ENCODE measurements at places on chromosomes 3 and 15.

DNA sequence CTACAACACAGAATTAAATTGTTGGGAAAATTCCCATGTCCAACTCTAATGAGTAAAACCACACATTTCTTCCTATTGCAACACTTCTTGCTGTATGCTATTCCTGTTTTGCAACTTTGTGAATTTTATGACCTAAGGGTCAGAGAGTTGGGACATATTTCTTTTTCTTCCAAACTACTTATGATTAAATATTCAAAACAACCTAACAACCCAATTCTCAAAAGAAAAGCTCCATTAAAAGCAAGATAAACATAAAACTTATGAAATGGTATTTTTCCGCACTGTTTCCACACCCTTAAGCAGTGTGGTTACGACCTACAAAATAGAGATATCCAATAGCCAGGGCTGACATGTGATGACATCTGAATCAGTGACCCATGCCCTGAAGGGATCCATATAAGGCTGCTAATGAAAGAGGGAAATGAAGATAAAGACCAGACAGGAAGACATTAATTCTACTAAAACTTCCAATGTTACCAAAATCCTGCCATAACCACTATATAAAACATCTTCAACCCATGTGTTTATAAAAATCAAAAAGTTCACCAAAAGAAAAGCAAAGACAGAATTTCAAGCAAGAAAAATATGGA, 45.6 kb downstream of the DMXL2 start:
- no peak for DNase-seq

DNA sequence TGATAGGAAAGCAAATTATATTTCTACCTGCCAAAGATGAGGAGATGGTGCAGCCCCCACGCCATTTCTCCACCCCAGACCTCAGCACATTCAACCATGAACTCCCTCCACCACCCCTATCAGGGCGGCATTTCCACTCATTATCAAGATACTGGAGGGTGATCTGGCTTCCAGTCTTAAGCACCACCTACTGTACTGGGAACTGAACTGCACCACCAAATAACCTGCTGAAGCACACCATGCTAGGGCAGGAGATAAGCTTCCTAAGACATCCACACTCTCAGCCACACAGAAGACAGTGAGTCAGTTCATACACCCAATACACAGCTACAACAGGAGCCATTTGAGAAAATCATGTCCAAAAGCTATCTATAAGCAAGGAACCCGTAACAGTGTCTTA, 98.8 kb downstream of the FGF7 start:
- DNase-seq: no peak

GRCh38 chr3:113339616-113340244, 101.6 kb downstream of the CFAP44 start:
- DNase-seq: no peak

GRCh38 chr3:126015075-126015474, 46.1 kb downstream of the ROPN1B start:
- no peak for DNase-seq

DNA sequence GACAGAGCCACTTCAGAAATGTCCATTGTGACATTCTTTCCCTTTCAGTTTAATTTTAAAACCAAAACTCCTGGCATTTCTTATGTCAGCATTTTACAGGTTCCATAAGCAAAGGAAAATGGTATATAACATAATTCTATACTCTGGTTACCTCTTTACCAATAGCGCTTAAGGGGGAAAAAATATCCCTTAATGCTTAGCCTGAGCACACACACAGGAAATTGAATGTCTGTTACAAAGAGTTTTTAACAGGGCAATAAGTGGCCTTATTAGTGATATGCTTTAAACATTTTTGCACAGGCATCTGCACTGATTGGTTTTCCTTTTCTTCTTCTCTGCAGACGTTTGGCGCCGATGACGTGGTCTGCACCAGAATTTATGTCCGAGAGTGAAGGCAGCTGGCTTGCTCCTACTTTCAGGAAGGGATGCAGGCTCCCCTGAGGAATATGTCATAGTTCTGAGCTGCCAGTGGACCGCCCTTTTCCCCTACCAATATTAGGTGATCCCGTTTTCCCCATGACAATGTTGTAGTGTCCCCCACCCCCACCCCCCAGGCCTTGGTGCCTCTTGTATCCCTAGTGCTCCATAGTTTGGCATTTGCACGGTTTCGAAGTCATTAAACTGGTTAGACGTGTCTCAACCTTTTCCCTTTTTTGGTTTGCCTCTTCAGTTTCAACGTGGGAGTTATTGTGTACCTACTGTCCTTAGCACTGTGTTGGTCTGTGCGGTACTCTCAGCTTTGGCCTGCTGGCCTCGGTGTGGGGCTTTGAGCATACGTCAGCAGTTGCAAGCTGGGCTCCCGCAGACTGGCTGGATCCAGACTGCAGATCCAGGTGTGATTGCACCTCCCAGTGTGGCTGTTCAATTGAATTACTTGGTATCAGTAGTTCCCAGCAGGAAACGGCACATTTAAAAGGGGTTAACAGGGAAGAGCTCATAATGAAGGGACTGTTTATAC, 7.7 kb downstream of the CRABP1 start:
- DNase-seq: no peak

- no peak for DNase-seq
These were observed 78.5 kb downstream of the OCA2 start for GRCh38 chr15:28020644-28021043.

- no peak for DNase-seq
These were observed 340 bp downstream of the TMEM44 start for GRCh38 chr3:194632809-194633348.

- no peak for DNase-seq
These were observed 74.8 kb downstream of the TMEM39A start for GRCh38 chr3:119388577-119388976.

GRCh38 chr3:23797491-23797890, 8.3 kb upstream of the UBE2E1 start:
- DNase-seq: no peak

DNA sequence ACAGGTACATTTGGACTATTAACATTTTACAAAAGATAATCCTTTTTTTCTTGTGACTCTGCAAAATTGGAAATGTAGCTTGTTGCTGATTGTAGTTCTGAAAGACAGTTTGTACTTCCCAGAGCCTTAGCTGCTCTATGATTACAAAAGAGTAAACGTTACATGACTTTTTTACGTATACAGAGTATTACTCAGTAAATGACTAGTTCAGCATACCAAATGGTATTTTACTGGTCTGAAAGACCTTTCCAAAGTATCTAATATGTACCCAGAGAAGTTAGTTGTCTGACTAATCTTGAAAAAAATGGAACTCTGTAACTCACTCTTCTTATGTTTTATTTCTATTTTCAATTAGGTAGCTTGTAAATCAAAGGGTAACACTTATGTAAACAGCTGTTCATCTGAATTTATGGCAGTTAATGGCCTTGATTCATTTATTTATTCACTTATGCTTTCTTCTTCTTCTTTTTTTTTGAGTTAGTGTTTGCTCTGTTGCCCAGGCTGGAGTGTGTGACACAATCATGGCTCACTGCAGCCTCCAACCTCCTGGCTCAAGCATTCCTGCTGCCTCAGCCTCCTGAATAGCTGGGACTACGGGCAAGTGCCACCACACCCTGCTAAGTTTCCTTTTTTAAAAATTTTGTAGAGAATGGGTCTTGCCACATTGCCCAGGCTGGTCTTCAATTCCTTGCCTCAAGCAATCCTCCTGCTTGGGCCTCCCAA, 151.7 kb downstream of the C3orf38 start:
- no peak for DNase-seq

- DNase-seq: no peak
These were observed 64.0 kb upstream of the ST3GAL6 start for GRCh38 chr3:98699132-98699531.

- DNase-seq: no peak
These were observed 157.5 kb upstream of the HES1 start for GRCh38 chr3:193978486-193978885.

- no peak for DNase-seq
These were observed 530.8 kb upstream of the BCHE start for GRCh38 chr3:166367947-166368533.

- DNase-seq: no peak
These were observed 2.6 kb downstream of the KIF7 start for GRCh38 chr15:89652666-89653065.

GRCh38 chr15:88131937-88132336, 124.6 kb downstream of the NTRK3 start:
- no peak for DNase-seq

DNA sequence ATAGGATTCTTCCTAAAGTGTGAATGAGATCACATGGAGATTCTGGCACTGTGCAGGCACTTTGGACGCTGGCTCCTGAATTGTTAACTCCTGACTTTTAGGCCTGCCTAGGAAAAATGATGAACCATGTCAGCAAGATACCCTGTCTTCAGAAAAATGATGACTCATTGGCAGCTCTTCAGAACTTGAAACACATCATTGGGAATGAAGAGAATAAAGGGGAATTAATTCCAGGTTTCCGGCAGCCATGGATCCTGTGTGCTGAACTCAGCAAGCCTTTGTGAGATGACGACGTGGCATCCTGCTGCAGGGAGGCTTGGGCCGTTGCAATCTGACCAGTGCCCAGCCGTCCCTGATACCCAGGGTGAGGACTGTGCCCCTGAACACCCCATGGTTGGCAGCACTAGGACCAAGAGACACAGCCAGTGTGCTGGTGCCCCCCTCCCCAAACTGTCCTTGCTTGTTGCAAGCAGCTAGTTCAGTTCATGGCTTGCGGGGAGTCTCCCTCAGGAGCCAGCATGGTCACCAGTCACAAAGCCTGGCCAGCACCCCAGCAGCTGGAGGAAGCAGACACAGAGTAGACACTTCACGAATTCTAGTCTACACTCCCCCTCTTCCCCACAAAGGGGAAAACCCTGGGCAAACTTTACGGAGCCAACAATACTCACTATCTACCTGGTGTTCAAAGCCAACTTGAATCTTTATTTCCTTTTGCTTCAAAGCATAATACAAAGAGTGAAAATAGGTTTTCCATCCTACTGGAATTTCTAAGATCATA, 7.8 kb upstream of the LIPC start:
- DNase-seq: no peak

DNA sequence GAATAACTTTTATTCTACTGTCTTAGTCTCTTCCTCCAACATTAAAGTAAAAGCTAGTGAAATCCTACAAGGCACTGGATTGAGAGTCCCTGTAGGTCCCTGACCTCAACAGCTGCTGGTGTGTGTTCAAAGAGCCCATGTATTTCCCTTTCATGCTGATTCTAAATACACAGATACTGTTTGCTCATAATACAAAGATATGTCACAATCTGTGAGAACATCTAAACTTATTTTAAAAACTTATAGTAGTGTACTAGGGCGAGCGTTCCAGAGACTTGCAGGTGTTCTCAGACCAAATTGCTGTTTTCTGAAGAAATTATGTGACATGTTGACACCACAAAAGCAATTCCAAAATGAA, 145.9 kb upstream of the LIPC start:
- DNase-seq: no peak

DNA sequence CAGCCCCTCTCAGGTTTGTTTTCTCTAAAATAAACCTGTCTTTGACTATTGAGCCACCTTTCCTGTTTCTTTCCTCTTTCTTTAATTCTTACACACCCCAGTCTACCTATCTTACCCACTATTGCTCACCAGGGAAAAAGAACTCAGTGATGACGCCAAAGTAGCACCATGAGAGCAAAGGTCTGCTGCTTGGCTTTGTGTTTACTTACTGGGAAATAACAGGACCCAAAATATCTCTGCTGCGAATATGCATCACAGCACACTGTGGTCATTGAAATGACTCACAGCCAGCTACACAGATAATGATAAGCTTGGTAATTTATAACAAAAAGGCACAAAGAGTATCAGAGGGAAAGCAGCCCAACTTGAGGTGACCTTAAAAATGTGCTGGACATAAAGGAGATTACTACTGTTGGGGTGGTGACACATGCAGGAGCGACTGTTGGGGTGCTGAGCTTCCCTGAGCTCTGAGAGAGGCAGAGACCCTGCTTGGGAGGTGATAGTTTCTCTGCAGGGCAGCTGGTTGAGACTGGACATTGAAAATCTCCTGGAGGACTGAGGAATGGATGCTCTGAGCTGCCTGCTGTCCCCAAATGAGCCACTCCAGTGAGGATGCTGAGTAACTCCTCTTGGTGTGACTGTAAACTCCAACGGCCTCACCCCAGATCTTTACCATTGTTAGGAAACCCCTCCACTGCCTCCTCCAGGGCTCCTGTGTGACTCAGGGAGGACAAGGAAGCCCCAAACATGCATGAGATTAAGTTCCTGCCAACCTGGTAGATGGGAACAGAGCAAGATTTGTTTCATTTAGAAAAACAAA, 14.5 kb downstream of the EFCAB12 start:
- no peak for DNase-seq

Measured in activated CD4-positive, alpha-beta T cell treated with anti-CD3 and anti-CD28 coated beads, Interleukin-2, amount 50 U/mL, for 4 hours (primary cell).